SK-N-SH treated with all-trans-retinoic acid at 6 μM for 48 hours (cell line): ENCODE measurements at places on chromosomes 4 and X.
A peak's percentile ranks its signal among the peaks of the same experiment; 100 is the strongest.

DNA sequence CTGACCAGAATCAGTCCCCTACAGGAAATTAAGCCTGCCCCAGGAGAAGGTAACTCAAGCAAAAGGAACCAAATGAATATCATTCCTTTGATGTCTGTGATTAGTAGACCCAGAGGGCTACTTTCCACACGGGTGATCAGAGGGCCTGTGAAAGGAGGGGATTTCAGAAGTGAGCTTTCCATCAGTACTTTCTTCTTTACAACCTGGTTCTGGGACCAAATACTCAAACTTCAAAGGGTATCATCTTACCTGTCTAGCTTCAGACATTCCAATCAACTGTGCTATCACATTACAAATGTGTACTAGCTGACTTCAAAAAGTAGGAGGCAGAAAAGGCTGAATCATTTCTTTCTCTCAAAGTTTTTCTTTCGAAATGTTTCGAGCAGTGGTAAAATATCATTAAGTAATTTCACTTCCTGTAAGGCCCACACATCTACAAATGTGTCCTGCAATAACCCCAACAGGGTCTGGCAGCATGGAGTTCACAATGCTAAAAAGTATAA, 23.9 kb downstream of the ACSL4 start:
- no peak; the same call in 2 of the 3 replicates for ATAC-seq

DNA sequence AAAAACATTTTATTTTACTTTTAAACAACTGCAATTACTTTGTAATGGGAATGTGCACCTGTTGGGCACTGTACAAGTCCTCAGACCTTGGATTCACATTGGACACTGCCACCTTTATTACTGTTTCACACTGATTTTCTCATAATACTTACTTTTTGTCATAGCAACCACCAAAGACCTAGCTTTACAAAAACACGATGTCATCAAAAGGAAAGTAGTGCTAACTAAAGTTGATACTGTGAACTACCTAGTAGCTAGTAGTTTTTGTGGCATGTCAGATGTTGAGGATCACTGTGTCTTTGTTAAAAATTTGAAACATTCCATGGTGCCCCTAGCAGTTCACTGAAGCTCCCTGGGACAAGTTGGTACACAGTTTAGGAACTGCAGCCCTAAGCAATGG, 62.9 kb upstream of the HOPX start:
- ATAC-seq = no peak

DNA sequence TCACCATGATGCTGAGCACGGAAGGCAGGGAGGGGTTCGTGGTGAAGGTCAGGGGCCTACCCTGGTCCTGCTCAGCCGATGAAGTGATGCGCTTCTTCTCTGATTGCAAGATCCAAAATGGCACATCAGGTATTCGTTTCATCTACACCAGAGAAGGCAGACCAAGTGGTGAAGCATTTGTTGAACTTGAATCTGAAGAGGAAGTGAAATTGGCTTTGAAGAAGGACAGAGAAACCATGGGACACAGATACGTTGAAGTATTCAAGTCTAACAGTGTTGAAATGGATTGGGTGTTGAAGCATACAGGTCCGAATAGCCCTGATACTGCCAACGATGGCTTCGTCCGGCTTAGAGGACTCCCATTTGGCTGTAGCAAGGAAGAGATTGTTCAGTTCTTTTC, 4.0 kb downstream of the HNRNPH2 start:
- no peak for ATAC-seq

GRCh38 chrX:21586001-21586400, 72.1 kb downstream of the KLHL34 start:
- no peak for ATAC-seq

GRCh38 chr4:140595065-140595464, 26.3 kb upstream of the UCP1 start:
- peak; percentile 69 for ATAC-seq

DNA sequence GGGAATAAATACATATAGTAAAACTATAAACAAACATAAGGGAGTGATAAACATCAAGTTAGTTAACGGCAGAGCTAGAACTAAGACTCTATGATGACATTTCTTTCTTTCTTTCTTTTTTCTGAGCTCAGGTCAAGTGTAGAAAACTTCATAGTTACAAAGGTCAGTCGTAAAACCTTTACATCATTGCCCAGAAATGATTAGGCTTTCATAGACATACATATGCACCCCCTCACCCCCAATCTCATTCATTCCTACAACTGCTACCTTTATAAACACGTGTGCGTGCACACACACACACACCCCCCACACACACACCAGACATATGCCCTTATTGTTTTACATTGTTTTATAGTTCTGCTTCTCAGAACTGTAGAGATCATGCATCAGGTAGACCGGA, 5.7 kb downstream of the EIF1AX start:
- ATAC-seq = no peak

DNA sequence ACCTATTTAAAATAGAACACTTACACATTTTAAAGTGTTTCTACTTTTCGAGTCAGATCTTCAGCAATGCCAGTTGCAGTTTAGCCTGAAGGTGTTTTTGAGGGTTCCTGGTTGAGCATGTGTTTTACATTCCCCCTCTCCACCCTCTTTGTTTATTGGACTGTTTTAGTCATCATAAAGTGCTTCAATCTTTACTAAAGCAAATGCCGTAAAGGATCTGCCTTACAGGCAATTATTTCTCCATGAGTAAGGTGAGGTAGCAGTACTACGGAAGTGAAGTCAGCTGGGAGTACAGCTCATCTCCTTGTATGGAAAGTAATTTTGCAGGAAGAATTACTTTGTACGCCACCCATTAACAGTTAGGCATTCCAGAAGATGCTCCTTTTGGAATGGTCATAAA, 36.9 kb downstream of the PDLIM5 start:
- no peak; the same call in 2 of the 3 replicates for ATAC-seq

GRCh38 chr4:159328766-159329165, 225.9 kb downstream of the RAPGEF2 start:
- ATAC-seq = no peak

- ATAC-seq = no peak
Measured at GRCh38 chrX:111506826-111507225, 4.6 kb upstream of the SERTM2 start.

DNA sequence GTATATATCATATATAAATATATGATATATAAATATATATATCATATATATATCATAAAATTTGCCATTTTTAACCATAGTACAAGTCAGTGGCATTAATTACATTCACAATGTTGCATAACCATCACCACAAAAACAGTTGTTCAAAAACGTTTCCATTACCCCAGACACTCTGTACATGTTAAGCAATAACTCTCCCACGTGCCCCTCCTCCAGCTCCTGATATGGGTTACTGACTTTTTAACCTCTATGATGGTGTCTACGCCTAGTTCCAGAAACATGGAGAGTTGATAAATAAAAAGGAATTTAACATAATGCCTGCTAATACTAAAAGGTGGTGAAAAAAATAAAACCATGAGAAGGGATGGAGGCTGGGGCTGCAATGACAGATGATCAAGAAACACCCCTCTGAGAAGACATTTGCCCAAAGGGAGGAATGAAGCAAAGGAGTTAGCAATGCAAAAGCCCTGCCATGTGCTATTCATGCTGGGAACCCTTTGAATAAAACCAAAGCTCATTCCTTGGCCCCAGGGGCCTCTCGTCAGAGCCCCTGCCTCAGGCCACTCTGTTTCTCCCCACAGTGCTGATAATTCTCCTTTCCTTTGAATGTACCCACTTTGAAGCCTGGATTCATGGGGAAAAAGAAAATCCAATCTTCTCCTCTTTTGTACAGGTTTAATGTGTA, 144.3 kb downstream of the NWD2 start:
- ATAC-seq = no peak

- no peak for ATAC-seq
Measured at GRCh38 chrX:133859336-133859735, 126.1 kb downstream of the GPC3 start.

DNA sequence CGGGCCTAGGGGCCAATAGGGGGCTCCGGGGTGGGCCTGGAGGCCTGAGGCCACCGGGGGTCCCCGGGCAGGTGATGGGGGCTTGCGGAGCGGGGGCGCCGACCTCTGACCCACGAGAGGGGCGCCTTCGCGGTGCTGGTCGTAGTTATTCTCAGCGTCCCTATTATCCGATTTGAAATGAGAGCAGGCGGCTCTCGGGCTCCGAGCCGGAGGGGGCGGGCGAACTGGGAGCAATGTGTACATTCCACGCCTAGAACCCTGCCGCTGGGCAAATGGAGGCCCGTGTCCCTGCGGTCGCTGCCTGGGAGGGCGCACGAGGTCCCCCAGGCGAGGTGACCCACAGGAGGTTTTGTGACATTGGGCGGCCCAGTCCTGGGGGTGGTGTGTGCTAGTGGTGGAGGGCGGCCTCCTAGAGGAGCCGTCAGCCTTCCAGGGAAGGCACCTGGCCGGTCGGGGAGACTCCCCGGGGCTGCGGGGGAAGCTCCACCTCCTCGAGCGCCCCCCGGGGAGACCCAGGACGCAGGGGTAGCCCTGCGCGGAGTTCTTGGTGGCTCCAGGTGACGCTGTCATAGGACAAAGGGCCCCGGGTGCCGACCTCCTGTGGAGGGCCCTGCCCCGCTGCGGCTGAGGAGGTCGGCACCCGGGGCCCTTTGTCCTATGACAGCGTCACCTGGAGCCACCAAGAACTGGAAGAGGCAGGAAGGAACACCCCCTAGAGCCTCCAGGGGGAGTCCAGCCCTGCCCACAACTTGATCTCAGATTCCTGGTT, 102.6 kb upstream of the PRKX start:
- ATAC-seq = peak; percentile 11

DNA sequence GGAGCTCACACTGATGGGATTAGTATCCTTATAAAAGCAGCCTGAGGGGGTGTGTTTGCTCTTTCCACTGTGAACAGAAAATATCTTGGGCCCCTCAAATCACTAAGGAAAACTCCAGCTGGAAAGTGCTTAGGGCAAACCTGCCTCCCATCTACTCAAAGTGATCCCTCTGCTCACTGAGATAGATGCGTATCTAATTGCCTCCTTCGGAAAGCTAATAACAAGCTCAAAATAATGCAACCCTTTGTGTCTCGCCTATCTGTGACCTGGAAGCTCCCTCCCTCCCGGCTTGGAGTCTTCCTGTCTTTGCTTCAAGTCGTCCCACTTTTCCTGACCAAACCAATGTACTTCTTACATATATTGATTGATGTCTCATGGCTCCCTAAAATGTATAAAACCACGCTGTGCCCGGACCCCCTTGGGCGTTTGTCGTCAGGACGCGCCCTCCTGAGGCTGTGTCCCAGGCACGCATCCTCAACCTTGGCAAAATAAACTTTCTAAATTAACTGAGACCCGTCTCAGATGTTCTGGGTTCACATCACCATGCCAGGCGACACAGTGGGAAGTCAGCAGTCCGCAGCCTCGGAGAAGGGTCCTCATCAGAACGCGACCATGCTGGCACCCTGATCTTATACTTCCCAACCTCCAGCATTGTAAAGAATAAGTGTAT, 34.1 kb upstream of the SORCS2 start:
- no peak for ATAC-seq

DNA sequence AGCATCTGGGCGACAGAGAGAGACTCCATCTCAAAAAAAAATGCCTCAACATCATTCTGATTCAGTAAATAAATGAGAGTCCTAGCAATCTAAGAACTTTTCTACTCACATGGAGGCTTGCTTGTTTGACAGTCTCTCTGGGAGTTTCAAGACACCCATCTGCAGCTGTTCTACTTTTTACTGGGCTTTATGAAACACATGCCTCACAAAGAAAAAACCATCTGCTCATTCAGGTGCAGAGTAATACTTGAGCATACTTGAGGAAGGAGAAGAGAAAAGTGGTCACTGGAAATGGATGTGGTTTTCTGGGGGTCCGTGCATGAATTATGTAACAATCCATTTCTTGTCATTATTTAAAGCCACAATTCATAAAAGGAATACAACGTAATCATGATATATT, 87.1 kb upstream of the DDX53 start:
- no peak for ATAC-seq

GRCh38 chrX:27815209-27815608, 7.4 kb downstream of the MAGEB10 start:
- peak; percentile 48 for ATAC-seq

- ATAC-seq = no peak
Measured at GRCh38 chr4:14857981-14858380, 144.3 kb upstream of the CPEB2 start.

DNA sequence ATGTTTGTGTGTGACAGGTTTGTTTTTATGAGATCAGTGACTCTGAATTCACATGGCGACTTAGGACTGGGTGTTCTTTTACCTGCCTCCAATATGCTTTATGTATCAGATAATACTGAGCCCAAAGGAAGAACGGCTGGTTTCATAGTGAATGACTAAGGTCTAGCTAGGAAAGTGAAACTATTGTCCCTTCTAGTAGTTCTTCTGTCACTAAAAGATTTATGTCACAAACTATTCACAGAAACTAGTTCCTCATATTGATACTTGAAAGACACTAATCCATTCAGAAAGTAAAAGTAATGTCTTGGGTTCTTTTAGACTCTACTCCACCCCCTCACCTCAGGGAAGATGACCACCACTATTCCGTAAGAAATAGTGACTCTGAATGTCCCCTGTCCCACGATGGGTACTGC, 81.7 kb downstream of the EGF start:
- ATAC-seq = no peak

GRCh38 chrX:151860827-151861226, 51.9 kb upstream of the MAGEA4 start:
- ATAC-seq = no peak

GRCh38 chr4:88949605-88950004, 107.4 kb downstream of the FAM13A start:
- ATAC-seq = no peak

DNA sequence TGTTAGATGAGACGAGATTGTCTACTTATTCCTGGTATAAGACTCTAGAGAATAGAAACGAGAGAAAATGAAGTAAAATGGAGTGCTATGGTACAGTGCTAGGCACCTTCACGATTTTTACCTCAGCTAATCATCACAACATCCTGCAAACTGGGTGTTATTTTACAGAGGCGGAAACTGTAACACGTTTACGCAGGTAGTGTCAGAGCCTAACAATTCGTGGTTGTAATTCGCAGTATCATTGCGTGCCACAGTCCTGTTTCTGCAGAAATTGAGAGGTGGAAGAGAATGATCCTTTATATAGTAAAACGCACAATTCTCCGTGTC, 383 bp upstream of the TBC1D19 start:
- ATAC-seq = peak; percentile 74

GRCh38 chr4:5734853-5735252, 23.9 kb downstream of the EVC start:
- ATAC-seq = no peak

DNA sequence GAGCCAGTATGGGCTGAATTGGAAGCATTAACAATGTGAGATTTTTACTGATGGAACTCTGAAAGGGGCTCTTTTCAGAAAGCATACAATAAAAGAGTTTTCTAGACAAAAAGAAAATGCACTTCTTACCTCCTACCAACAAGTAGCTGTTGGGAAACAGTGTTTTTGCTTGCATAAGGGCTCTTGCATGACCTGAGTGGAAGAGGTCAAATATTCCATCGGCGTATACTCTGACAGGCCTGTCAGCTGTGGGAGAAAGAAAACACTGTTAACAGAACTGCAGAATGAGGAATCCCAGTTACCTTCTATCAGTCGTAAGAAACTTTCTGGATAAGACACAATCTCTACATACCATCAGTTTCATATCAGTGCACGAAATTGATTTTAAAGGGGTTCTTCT, 39.5 kb downstream of the PCYT1B start:
- no peak for ATAC-seq
